ENCODE measurements at places on chromosomes 13 and 19.

GRCh38 chr13:111856571-111856970, 210.4 kb upstream of the SOX1 start:
- no peak for DNase-seq

- DNase-seq = no peak
Measured at GRCh38 chr13:107102676-107103075, 534.7 kb upstream of the ARGLU1 start.

GRCh38 chr13:111899714-111900389, 167.1 kb upstream of the SOX1 start:
- no peak for DNase-seq

GRCh38 chr19:2978772-2979171, 1.4 kb downstream of the TLE6 start:
- no peak for DNase-seq

DNA sequence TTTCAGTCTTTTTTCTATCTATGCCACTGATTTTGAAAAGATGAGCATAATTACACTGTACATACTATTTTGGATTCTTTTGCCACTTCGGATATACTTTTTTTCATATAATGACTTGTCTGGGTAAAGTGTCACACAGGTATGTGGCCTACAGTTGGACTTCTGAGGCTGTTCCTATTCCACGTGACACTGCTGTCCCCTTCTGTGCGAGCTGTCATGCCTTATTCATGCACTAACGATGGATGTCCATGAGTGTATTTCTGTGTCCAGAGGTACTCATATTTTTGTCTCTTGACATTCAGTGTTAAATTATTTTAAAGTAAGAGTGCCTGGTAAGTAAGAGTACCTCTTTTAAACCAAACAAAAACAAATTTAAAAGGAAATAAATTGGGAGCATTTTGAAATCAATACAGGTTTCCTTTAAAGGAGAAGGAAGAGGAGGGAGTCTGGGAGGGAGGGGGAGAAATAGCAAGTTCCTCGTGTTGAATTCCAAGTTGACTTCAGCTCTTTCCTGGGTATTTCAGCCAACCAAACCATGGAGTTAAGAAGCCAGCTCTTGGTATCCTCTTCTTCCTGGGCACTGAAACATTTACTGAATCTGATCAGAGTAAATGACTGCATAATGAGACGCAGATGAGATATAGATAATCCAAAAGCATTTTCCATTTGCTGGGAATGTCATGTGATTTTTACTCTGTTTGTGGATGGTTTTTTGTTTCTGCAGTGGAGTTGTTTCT, 61.3 kb downstream of the TNFRSF19 start:
- DNase-seq = no peak

GRCh38 chr19:2560369-2560768, 84.4 kb downstream of the GADD45B start:
- DNase-seq = no peak

All from fibroblast of skin of right quadriceps (primary cell).